SHP77 (cell line): ENCODE measurements at places on chromosomes 16 and 17.
A peak's percentile ranks its signal among the peaks of the same experiment; 100 is the strongest.

- no peak for DNase-seq
These were observed 4.2 kb upstream of the MAFG start for GRCh38 chr17:81931557-81932332.

DNA sequence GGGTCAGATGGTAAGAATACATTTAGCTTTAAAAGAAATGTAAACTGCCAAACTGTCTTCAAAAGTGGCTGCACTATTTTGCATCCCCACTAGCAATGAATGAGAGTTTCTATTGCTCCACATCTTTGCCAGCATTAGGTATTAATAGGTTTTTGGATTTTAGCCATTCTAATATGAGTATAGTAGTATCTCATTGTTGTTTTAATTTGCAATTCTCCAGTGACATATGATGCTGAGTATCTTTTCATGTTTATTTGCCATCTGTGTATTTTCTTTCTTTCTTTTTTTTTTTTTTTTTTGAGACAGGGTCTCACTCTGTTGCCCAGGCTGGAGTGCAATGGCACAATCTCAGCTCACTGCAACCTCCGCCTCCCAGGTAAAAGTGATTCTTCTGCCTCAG lies 24.3 kb upstream of the MARCHF10 start:
- no peak for DNase-seq

- DNase-seq, result peak; percentile 69
These were observed 58.3 kb downstream of the WIPI1 start for GRCh38 chr17:68398691-68399637.

DNA sequence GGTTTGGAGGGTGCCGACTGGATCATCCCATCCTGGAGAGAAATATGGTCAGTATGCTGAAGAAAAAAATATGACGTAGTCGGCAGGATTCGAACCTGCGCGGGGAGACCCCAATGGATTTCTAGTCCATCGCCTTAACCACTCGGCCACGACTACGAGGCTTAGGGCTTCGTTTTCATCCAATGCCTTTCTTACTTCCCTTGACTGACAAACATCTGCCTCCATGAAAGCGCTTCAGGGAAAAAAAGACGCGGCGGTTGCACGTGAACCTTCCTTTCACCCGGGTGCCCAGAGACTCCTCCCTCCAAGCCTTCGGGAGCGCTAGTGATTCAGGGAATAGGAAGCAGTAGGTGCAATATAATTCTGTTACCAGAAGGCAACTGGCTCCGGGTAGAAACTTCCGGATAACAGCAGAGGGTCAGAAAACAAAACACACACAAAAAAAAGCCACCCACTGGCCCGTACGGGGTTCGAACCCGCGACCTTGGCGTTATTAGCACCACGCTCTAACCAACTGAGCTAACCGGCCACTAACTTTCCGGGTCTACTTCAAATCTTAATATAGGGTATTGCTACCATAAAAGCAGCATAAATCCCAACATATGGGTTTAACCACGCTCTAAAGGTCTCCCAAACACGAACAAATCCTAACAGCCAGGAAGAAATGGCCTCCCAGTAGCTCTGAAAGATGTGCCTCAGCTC lies 16.3 kb upstream of the AURKB start:
- DNase-seq, result no peak

- no peak for DNase-seq
These were observed 6.8 kb downstream of the MYO1D start for GRCh38 chr17:32870027-32870670.

- no peak for DNase-seq
These were observed 172.5 kb downstream of the COPRS start for GRCh38 chr17:31686495-31686894.
